ENCODE measurements at places on chromosomes 12 and 14.

DNA sequence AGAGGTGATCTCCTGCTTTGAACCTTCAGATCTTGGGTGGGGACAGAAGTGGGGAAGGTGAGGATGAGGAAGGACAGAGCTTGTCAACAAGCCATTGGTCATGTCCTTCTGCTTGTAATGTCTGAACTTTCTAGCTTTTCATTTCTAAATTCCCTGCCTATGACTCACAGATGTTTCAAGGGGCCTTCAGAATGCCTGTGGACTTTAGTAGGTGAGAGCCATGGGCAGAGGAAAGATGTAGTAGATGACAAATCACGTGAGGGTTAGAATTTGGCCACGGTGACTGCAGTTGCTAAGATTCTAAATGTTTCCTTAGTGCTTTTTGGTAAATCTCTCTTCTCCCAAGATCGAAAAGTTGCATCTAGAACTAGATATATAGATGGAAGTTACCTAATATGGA, 18.7 kb upstream of the CREBL2 start:
- no peak for DNase-seq

DNA sequence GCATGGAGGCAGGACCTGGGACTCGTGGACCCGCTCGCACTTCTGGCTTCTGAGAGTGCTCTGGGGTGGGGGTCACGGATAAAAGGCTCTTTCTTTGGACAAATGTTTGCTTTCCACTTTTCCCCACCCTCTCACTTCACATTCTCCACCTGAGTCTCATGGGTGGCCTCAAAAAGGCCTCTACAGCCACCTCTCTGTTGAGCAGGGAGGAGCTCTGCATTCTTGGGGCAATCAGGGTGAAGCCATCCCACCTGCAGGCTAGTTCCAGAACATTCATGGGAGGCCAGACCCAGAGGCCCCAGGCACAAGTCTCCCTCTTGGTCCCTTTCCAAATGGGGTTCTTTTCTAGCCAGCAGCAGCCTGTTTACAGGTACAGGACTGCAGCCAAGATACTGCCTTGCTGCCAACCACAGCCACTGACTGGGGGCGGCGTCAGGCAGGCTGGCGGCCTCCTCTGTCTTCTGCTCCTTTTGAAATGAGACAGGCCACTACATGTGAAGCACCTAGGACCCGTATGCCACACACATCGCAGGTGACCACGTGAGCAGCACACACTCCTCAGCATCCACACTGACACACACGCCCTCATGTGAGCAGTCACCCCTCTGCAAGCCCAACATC, 18.2 kb upstream of the CEBPE start:
- DNase-seq: no peak

GRCh38 chr12:20028033-20028432, 340.3 kb upstream of the PDE3A start:
- DNase-seq: no peak

DNA sequence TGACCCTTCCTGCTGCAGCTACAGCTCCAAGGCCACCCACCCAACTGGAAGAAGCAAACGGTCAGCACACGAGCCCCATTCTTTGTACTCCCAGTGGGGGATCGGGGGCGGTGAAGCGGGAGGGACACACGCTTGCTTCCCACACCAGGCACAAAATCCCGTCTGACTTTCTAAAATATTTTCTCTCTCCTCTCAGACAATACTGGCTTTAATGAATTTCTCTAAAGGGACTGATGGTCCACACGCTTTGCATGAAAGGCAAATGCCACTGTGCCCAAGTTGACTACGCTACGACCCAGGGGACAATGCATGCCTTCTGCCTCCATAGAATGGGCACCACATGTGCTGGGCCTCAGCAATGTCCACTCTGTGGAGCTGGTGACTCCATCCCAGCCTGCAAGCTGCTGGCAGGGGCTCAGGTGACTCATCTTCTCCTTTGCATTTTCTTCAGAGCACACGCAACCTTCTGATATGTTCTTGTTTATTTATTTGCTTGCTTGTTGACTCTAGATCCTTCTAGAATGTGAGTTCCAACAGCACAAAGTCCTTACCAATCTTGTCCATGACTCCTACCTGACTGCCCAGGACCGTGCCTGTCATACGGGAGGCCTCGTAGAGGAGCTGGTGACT, 15.6 kb downstream of the SYNE3 start:
- DNase-seq: no peak

DNA sequence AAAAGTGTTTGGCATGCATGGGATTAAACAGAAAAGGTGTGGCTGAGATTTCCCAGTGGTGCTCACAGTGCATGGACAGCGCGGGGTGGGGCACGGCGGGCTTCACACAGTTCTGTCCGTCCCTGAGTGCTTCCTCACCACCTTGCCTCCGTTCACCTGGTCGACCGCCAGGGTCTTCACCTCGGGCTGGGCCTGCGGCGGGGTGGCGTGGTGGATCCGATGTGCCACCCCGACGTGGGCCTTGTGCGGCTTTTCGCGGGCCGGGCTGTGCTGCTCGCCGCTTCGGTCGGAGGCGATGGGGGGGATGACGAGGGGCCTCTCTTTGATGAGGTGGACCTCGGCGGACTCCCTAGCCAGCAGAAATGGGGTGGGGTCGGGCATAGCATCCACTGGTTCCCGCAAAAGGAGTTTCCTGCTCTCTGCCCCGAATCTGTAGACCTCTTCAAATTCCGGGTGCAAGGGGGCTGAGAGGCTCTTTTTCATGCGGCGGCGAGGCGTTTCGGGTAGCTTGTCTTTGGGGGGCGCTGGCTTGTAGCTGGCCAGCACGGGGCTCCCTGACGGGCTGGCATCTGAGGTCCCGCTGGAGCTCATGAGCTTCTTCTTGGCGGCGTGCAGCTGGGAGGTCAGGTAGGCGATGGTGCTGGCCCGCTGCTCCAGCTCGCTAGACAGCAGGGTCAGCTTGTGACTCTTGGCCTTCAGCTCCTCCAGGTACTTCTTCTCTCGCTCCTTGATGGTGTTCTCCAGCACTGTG, 35.5 kb downstream of the CCDC92 start:
- DNase-seq: no peak

DNA sequence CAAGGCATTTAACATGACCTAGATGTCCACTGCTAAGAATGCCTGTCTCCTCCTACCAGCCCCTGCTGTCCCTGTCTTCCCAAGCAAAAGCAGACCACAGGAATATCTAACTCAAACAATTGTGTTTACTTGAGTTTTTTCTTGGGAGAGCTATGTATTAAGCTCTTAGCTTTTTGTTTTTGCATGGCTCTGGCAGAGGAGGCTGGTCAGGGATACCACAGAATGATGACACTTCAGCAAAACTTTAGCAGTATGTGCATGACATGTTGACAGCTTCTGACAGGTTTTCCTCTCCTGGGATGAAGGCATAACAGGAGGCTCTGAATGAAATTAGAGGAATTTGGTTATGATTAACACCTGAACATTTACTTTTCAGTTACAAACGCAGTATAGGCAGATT, 6.9 kb downstream of the TMBIM6 start:
- no peak for DNase-seq

DNA sequence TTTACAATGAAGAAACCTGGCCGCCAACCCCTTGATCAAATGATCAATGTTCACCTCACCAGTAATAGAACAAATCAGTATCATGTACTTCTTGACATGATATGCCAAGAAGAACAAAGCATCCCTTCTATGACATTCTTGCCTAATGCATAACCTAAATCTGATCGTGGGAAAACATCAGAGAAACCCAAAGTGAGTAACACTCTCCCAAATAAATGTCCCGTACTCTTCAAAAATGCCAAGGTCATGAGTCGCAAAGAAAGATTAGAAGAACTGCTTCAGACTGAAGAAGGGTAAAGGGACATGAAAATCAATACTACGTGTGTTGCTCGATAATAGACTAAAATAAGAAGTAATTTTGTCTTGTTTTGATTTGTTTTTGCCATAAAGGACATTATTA, 11.4 kb upstream of the SLC25A3 start:
- DNase-seq: no peak

GRCh38 chr12:2456813-2457186, 338.0 kb upstream of the FKBP4 start:
- DNase-seq: no peak

- DNase-seq: no peak
Measured at GRCh38 chr12:56781726-56782125, 18.6 kb downstream of the HSD17B6 start.

GRCh38 chr12:32609966-32610365, 69.1 kb upstream of the DNM1L start:
- DNase-seq: no peak

DNA sequence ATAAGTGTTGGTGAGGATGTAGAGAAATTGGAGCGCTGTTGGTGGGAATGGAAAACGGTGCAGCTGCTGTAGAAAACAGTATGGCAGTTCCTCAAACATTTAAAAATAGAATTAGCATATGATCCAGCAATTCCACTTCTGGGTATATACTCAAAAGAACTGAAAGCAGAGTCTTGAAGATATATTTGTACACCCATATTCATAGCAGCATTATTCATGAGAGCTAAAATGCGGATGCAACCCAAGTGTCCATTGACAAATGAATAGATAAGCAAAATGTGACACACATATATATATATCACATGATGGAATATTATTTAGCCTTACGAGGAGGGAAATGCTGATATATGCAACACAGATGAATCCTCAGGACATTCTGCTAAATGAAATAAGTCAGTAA, 84.7 kb upstream of the CEP83 start:
- DNase-seq: no peak

DNA sequence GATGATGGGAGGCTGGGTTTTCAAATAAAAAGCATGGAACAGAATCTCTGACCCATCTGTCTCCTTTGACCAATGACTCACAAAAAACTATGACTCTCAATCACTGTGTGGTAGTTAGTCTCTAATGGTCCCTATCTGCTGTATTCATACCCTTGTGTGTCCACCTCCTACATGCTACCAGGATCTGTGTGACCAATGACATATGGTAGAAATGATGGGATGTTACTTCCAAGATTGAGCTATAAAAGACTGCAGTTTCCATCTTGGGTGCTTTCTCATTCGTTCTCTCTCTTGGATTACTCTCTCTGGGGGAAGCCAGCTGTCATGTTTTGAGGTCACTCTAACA, 144.7 kb upstream of the BTG1 start:
- no peak for DNase-seq
